WERI-Rb-1 (cell line): ENCODE measurements at places on chromosomes 13 and 19.

DNA sequence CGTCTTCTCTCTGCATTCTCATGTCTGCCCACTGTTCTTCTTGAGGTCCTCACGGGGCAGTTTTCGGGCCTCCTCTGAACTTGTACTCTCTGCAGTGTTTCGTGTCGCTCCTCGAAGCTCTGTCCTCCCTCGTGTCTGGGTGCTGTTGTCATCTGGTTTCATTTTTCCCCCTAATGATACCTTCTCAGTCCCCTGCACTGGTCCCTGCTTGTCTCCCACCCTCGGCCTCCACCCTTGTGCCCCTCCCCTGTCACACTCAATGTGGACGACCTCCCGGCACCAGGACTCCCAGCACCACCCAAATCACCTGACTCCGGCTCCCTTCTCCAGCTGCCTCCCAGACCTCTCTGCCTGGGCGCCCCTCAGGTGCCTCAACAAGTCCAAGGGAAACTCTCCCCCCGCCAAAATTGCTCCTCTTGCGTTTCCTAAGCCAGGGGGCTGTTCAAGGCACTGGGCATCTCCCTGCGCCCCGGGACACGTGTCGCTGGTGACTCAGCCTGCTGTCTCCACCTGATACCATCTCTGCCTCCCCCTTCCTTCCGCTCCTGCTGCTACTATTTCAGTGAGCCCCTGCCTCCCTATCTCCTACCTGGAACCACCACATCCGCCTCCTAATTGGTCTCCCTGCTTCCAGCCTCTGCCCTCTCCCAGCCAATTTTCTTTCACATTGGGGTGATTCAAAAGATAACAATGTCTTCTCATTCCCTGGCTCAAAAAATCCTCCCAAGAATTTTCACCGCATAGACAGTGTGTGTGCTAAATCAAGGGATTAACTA is 49.5 kb downstream of the RFX2 start:
- DNase-seq: no peak

DNA sequence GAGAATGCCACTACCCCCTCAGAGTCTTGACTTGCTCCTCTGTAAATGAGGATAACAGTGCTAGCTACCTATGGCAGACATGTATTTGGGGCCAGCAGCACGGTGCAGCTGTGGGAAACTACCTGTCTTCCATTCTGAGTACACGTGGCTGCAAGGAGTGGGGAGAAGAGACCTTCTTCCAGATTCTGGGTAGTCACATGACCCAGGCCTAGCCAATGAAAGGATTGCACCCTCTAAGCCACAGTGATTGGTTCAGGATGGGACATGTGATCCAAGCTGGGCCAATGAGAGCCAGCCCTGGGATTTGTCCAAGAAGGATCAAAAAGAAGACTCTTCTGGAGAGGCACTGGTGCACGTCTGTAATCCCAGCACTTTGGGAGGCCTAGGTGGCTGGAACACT is 5.5 kb downstream of the ZNRF4 start:
- DNase-seq: no peak

DNA sequence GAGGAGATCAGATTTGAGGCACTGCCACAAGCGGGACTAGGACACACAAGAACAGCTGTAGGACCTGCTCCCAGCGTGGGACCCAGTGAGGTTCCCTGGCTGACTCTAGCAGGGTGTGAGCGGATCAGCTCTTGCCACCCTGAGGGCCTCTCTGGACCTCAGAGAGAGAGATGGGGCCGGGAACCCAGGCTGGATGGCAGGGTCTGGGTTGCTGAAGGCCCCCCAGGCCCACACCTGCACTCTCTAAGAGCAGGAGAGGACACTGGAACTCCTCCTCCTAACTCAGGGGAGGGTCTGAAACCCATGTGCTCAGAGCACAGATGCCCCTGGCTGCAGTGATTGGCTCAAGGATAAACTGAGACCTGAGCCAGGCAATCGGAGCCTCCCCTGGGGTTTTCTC is 13.5 kb upstream of the IL4I1 start:
- no peak for DNase-seq

DNA sequence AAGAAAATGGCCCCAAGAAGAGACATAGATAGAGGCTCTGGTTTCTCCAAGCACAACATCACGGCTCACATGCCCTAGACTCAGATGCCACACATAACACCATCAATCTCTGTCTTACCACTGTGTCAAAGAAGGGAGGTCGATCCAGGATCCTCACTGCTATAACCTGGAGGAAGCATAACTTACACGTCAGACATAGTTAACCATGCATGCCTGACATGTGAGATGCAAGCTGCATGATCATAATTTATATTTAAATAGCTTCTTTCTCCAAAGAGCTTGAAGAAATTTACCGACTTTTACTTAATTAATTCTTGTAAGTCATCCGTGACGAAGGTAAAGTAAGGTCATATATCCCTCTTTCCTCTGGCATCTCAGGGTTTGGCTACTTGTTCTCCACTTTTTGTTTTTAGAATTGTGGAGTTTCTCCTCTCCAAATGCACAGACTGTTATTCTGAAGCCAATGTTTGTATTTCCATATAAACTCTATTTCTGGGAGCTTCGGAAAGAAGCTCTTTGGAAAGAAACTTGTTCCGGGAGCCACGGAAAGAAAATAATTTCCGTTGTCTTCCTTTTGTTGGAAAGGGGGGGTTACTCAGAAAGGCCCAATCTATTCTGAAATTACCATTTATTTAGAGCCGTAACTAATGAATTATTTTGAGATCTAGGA is 205.6 kb downstream of the LHFPL6 start:
- no peak for DNase-seq

GRCh38 chr13:20378721-20379120 is 146.6 kb upstream of the GJB6 start:
- DNase-seq: no peak

DNA sequence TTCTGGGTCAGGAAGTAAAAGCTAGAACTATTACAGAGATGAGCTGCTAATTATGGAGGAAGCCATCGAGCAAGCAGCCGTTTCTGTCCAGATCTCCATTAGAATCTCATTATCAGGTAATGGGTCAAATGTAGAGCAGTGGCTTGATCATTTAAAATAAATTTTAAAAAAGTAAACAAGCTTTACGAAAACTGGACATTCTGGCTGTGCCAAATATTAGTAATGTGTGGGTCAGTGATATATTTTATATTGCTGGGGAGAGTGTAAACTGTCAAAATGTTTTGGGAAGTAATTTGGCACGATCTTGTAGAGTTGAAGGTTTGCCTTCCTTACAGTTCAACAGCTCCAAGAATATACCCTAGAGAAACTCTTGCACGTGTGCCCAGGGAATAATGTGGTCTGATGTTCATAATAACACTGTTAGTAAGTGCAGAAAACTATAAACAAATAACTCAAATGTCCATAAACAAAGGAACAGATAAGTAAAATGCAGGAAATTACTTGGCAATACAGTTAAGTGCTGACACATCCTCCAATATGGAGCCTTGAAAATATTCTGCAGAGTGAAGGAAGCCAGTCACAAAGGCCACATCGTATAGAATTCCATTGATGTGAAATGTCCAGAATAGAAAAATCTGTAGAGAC is 127.2 kb upstream of the UBL3 start:
- no peak for DNase-seq

DNA sequence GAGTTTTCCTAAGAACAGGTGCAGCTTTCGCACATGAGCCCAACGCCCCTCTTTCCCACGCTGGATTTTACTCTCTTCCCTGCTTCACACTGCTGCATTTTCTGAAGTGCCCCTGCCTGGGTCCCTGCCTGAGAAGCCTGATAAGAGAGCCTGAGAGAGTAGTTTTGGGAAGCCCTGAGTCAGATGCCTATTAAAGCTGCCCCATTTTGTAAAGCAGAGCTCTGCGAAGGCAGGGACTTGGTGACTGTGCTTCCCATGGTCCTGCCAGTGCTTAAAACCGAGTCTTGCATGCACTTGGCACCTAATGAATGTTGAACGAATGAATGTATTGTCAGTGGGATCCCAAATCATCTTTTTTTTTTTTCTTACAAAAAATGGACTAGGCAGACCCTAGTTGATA is 18.2 kb downstream of the FGF9 start:
- no peak for DNase-seq

DNA sequence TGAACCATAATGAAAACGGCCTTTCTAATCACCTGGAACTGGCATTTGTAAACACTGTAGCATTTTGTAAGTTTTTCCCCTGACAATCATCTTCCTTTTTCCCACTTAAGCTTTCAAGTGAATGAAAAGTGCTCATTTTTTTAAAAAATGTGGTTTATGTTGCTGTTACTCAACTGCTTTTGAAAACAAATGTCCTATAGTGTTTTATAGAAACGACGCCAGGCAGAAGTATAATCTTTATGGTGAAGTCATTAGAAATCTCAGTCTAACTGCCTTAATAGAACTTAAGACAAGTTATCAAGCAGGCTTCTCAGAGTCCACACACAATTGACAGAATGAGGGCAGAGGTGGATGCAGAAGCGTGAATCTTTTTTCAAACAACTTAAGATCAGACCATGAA is 442.3 kb downstream of the KLF12 start:
- DNase-seq: no peak

GRCh38 chr19:1285737-1286360 is at the start of gene EFNA2:
TSS of gene EFNA2 (plus strand) at chr19:1285873. CDS start at chr19:1286169, 296 bp downstream.
- no peak for DNase-seq
